ENCODE measurements at places on chromosomes 12 and 14. TPM values are rescaled to one million over a fixed set of nuclear protein-coding genes. Genes with fewer than 3 reads are reported as not detected.

SLC39A5 gene
- polyA plus RNA-seq, result not detected

SLC2A14 gene
- not detected for polyA plus RNA-seq

B4GALNT1 gene
- 152 TPM for polyA plus RNA-seq

REP15 gene
- polyA plus RNA-seq, result not detected

KRT6C gene
- not detected for polyA plus RNA-seq

KRT7 gene
- not detected for polyA plus RNA-seq

KRT73 gene
- polyA plus RNA-seq, result not detected

DLK1 gene
- polyA plus RNA-seq, result 14.8 TPM

KCNJ8 gene
- 0.34 TPM for polyA plus RNA-seq

CCDC197 gene
- polyA plus RNA-seq, result not detected

M6PR gene
- polyA plus RNA-seq, result 52.8 TPM

SERPINA3 gene
- not detected for polyA plus RNA-seq

LDHB gene
- 907 TPM for polyA plus RNA-seq

RDH12 gene
- polyA plus RNA-seq, result not detected

RASSF9 gene
- polyA plus RNA-seq, result 0.04 TPM

CCNB1IP1 gene
- 67.2 TPM for polyA plus RNA-seq

VDR gene
- not detected for polyA plus RNA-seq

TAS2R30 gene
- 0.53 TPM for polyA plus RNA-seq

SERPINA1 gene
- polyA plus RNA-seq, result not detected

ASCL1 gene
- polyA plus RNA-seq, result 5.0 TPM
